RPMI7951 (cell line): ENCODE measurements at places on chromosomes 5 and 9. TPM values are rescaled to one million over a fixed set of nuclear protein-coding genes. Genes with fewer than 3 reads are reported as not detected.
A peak's percentile ranks its signal among the peaks of the same experiment; 100 is the strongest.

GRCh38 chr5:39826051-39826450 lies 401.3 kb upstream of the DAB2 start:
- no peak for DNase-seq

GRCh38 chr9:98652741-98653140 lies 56.0 kb downstream of the GABBR2 start:
- DNase-seq = no peak

GRCh38 chr9:136192289-136193126 lies 12.4 kb downstream of the LHX3 start:
- no peak for DNase-seq

GRCh38 chr9:35508069-35508468 lies 18.2 kb downstream of the RUSC2 start:
- no peak for DNase-seq

DNA sequence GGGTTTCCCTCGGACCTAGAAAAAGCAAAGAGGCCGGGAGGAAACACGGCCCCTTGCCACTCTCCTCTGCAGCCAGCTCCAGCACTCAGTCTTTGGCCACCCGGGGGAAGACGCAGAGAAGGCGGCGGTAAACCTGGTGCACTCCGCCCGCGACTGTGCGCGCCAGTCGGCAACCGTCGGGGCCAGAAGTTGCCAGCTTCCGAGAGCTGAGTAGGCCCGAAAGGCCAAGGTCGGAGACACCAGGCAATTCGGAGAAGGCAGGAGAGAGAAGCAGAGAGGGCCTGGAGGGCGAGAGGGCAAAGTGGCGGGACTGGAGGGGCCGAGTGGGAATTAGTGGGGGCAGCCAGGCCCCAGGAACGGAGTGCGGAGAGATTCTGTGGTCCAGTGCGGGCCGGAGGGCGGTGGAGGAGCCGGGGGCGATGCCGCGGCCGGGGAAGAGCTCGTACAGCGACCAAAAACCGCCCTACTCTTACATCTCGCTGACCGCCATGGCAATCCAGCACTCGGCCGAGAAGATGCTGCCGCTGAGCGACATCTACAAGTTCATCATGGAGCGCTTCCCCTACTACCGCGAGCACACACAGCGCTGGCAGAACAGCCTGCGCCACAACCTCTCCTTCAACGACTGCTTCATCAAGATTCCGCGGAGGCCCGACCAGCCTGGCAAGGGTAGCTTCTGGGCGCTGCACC lies at the start of gene FOXB2:
TSS of gene FOXB2 (plus strand) at position 420 of the 690 bp plus-strand sequence. CDS start at position 420, 0 bp downstream.
- DNase-seq = no peak

- peak; percentile 11 for DNase-seq
Observed at GRCh38 chr9:87375397-87376073, 122.1 kb upstream of the DAPK1 start.

DNA sequence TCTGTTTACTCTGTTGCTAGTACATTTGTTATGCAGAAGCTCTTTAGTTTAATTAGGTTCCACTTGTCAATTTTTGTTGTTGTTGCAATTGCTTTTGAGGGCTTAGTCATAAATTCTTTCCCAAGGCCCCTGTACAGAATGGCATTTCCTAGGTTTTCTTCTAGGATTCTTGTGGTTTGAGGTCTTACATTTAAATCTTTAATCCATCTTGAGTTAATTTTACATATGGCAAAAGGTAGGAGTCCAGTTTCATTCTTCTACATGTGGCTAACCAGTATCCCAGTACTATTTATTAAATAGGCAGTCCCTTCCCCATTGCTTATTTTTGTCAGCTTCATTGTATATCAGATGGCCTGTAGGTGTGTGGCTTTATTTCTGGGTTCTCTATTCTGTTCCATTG lies 792.4 kb downstream of the PTPRD start:
- DNase-seq = no peak

DNA sequence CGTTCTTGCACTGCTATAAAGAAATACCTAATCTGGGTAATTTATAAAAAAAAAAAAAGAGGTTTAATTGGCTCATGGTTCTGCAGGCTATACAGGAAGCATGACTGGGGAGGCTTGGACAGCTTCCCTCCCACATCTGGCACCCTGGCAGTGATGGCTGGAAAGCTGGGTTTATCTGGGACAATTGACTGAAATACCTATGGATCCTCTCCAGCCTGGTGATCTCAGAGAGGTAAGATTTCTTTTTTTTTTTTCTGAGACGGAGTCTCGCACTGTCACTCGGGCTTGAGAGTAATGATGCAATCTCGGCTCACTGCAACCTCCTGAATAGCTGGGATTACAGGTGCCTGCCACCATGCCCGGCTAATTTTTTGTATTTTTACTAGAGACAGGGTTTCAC lies 22.7 kb upstream of the UGCG start:
- DNase-seq = peak; percentile 32

GRCh38 chr9:114157516-114158176 lies 2.3 kb downstream of the COL27A1 start:
- peak; percentile 41 for DNase-seq

- DNase-seq = no peak
Observed at GRCh38 chr5:125049721-125050702, 303.6 kb upstream of the ZNF608 start.

DNA sequence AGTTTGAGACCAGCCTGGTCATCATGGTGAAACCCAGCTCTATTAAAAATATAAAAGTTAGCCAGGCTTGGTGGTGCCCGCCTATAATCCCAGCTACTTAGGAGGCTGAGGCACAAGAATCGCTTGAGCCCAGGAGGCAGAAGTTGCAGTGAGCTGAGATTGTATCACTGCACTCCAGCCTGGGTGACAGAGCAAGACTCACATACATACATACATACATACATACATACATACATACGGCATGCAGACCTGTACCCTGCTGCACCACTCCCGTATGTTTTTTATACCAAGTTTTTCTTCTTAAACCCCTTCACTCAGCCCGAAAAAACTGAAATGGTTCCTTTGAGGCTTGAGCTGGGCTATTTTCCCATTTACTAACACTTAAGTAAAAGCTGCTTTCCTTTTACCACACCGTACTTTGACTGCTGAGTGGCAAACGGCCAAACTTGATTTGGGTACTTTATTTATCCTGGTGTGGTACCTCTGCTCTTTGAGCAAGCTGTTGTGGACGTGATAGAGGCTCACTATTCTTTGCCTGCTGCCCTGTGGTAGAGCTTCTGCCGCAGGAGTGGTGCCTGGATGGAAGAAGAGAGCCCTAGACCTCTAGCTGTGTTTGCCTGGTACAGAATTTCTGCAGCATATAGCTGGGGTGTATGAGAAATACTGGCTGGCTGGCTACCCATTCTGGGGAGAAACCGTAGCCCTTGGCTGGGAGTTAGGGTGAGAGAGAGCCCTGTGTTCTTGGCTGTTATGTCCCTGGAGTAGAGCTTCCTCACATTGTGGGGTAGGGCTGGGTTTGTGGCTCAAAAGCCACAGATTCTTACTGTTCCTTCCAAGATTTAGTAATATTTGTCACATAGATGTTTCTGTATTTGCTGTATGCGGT lies 19.4 kb downstream of the IPO11 start:
- no peak for DNase-seq

DNA sequence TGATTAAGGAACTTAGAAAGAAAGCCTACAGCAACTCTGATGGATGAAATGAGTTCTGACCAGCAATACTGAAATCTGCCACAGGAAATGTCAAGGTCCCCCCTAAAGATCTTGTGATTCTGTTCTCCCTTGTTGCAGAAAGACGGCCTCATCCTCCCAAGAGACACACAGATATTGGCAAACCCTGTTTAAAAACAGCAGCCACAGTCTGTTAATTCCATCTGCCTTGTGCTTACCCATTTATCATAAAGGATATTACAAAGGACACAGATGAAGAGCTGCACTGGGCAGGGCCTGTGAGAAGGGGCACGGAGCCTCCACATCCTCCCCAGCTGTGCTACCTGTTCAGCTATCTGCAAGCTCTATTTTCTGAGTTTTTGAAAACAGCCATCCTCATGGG lies 15.2 kb downstream of the RAPGEF1 start:
- no peak for DNase-seq

GRCh38 chr9:101465326-101465915 lies 29.8 kb upstream of the ALDOB start:
- peak; percentile 87 for DNase-seq

DNA sequence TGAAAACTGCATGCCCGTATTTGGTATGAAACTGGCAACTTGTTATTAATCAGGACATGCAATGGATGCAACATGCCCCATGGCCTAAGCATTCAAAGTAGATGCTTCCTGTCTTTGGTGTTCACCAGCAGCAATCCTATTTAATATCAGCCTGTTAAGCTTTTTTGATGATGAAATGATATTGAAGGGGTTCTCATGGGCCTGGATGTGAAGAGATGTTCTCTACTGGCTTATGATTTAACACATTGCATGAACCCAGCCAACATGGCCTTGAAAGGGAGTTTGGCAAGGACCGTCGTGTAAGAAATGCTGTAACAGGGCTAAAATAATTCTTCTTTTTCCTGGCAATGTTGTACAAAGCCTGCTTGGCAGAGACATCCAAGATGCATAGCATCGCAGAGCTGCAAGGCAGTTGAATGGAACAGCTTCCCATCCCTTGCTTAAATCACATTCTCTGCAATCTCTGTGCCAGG lies 111.2 kb downstream of the SMARCA2 start:
- DNase-seq = no peak

- DNase-seq = no peak
Observed at GRCh38 chr5:172683264-172683644, 42.2 kb downstream of the NEURL1B start.

DNA sequence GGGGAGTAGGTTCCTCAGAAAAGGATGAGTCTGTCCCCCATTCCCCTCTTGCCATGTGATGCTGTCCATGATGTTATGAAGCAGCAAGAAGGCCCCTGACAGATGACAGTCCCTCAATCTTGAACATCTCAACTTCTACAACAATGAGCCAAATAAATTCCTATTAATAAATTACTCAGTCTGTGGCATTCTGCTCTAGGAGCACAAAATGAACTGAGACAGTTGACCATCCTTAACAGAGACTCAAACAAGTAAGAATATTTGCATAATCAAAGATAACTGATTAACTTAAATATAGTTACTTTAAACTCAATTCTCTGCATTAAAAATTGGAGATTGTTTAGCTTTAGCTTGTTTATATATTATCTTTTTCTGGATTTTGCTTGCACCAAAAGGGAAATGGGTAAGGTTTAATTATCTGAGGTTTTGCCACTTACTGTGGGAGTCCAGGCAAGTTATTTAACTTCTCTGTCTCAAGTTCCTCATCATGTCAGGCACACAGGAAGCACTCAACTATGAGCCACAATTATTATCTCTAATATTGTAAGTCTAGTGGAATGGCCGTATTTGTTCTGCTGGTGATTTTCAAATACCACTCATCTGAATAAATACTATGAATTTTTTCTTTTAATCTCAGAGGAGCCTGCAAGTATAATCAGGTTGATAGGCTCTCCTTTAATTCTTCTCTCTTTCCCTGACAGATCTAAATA lies 162.9 kb downstream of the TSSK1B start:
- DNase-seq = no peak

DNA sequence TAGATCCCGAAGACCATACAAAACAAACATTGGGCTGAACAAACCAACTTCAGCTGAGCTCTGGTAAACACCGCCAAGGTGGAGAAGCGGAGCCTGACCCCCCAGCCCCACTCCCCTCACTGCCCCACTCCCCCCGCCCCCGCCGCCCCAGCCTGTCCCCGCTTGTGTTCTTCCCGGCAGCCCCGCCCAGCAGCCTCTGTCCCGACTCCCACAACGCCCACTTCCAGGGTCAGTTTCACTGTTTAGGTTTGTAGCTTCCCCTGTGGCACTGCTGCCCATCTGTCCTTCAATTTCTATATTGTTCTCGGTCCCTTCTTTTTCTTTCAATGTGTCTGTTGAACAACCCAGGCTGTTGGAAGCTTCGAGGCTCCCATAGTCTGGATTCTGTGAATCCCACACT lies 112.0 kb upstream of the CACNA1B start:
- DNase-seq = no peak

GRCh38 chr5:10660135-10660534 lies 96.3 kb downstream of the ANKRD33B start:
- DNase-seq = no peak

DNA sequence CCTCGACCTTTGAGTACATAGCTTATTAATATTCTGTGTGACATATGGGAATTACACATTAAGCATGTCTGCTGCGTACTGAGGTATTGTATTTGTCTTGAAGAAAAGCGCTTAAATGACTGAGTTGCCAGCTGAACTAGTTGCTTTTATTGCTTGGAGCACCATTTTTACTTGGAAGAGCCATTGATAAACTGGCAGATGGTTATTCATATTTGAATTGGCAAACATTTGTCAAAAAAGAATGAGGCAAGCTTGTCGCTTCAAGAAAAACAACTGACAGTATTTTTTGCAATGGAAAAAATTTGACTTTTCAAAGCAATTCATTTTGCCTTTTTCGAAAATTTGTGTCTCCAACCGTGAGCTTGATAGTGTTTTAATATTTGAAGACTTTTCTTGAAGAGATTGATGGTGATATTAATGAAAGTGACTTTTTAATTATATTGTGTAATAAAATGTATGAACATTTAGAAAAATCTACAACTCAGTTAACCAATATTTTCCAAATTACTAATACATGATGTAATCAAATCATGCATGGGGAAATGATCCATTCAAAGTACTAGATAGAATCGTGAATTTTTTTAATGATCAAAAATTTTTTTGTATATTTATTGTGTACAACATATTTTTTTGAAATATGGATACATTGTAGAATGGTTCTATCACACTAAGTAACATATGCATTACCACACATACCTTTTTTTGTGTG lies 55.1 kb upstream of the CCDC152 start:
- DNase-seq = no peak

DNA sequence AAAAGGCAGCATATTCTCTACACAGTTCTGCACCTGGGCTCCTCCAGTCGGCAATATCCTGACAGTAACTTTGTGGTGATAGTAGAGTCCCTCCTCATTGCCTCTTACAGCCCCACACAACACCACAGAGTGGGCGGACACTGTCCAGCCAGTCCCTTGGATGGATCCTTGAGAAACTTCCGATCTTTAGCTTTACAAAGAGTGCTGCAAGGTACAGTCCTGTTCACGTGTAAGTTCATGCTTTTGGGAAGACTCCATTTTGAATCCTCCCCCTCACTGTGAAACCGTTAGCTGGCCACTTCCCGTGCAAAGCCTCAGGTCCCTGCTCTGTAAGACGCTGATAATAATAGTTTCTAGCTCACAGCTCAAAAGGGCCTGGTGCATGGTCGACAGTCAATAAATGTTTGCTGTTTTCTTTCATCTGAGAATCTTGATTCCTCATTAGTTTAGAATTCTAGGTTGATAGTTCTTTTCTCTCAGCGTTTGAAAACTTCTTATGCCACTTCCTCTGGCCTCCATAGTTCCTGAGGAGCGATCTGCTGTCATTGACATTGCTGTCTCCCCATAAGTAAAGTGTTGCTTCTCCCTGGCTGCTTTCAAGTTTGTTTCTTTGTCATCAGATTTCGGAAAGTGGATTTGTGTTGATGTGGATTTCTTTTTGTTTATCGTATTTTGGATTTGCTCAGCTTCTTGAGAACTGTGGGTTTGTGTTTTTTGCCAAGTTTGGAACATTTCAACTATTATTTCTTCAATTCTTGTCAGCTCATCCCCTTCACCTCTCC lies 82.9 kb downstream of the COL23A1 start:
- no peak for DNase-seq

GRCh38 chr9:110782701-110783100 lies 114.1 kb downstream of the MUSK start:
- DNase-seq = peak; percentile 94

The MYOT gene
- total RNA-seq = not detected in 2 replicates

The PCDHGC4 gene
- 0.78 and 1.1 TPM in 2 replicates for total RNA-seq

The ZDHHC11 gene
- 0.12 and 0.29 TPM in 2 replicates for total RNA-seq

The ZBED3 gene
- 0.29 and 0.60 TPM in 2 replicates for total RNA-seq

The DBH gene
- not detected in 2 replicates for total RNA-seq

The ARID3C gene
- total RNA-seq = not detected in 2 replicates

The NSUN2 gene
- 19.3 and 20.6 TPM in 2 replicates for total RNA-seq

The F2RL1 gene
- 6.8 and 8.6 TPM in 2 replicates for total RNA-seq

The MEGF9 gene
- 10.5 and 11.1 TPM in 2 replicates for total RNA-seq

The HDAC3 gene
- 43.9 and 52.4 TPM in 2 replicates for total RNA-seq

The SVEP1 gene
- 10.9 and 17.2 TPM in 2 replicates for total RNA-seq

The TAF1L gene
- total RNA-seq = not detected in 2 replicates

The COL27A1 gene
- total RNA-seq = 2.8 and 4.7 TPM in 2 replicates
